ENCODE measurements at places on chromosomes 7 and 10.

DNA sequence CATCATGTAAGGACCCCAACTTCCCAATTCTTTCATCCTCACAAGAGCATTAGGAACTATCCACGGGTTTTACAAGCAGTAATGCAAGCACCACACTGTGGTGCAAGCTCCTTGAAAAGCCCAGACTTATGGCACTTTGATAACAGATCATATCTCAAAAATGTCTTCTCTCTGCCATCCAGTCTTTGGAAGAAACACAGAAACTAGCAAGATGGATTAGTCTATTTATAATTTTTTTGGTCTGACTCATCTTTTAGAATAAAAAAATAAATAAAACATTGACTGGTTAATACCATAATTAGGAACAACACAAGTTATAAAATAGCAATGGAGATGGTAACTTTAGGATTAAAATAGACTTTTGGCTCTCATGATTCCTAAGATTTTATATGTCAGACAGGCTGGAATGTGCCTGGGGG, 49.0 kb upstream of the CALD1 start:
- DNase-seq = no peak

DNA sequence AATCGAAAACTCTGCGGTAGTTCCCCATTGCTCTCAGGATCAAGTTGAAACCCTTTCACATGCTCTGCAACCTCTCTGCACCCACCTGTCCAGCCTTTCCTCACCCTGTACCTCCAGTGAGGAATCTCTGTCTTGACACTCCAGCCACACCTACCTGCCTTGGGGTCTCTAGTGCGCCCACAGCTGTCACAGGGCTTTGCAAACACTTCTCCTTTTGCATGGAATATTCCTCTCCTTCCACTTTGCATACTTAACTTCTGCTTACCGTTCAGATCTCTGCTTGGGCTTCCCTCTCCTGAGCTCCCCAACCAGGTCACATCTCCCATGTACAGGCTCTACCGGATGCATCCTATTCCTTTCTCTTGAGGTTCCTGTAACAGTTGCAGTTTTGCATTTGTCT, 6.6 kb upstream of the ZYX start:
- no peak for DNase-seq

GRCh38 chr10:127243490-127244272, 47.3 kb upstream of the INSYN2A start:
- DNase-seq = no peak

GRCh38 chr7:40824461-40824860, 689.7 kb downstream of the SUGCT start:
- DNase-seq = no peak

- DNase-seq = no peak
These were observed 64.6 kb downstream of the MKI67 start for GRCh38 chr10:128061306-128062300.

DNA sequence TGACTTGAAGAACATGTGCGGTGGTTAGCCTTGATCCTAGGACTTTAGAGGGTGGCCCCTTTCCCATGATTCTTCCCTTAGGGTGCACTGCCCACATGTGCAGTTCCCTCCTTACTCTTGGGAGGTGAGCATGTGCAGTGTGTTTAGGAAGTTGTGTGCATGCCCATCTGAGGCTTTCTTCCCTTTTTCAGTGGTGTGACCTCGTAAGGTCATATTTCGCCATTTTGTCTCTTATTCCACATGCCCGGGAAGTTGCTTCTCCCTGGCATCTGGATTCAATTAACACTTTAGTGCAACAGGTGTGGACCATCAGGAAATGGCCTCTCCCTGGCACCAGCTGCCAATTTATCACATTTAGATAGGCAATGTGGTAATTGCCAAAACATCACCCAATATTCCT, 380.6 kb upstream of the VSTM2A start:
- DNase-seq = no peak

DNA sequence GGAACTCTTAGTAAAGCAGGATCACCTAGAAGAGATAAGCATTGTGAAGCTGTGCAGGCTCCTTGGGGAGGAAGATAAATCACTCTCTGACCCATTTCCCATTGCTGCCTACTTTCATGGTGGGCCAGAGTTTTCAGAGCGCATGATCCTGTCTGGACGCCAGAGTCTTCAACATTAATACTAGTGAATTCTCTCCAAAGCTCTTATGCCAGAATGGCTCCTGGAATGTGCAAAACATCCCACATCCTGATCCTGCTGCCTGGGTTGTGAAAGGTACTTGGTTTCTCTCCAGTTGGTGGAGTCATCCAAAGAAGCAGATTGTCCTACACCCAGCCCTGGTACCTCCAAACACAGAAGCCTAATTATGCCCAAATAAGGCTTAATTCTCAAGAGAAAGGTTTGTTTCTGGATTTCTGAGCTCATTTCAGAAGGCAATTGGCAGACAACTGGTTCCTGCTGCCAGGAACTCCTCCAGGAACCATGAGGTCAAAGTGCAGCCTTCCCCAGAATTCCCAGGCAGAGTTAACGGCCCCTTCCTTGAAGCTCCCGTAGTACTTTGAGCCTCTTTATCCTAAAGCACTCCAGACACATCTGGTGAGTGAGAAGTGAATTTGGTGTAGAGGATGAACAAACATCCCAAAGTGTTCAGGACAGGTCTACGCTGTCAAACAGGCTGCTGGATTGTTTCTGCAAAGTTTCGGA, 495.2 kb downstream of the PLXNA4 start:
- DNase-seq = no peak

- DNase-seq = no peak
These were observed 250.2 kb downstream of the ELFN1 start for GRCh38 chr7:1920266-1920681.

DNA sequence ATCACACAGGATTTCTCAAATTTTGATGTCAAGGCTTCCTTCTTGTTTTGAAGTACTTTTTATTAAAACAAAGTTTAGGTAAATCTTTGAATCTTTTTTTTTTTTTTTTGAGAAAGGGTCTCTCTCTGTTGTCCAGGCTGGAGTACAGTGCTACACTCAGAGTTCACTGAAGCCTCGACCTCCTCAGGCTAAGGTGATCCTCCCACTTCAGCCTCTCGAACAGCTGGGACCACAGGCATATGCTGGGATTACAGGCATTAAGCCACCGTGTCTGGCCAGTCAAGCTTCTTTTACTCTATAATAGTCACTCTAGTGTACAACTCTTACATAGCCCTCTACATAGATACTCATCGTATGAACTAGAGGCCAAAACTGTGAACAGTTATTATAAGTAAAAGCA, 3.4 kb downstream of the RUFY2 start:
- no peak for DNase-seq

DNA sequence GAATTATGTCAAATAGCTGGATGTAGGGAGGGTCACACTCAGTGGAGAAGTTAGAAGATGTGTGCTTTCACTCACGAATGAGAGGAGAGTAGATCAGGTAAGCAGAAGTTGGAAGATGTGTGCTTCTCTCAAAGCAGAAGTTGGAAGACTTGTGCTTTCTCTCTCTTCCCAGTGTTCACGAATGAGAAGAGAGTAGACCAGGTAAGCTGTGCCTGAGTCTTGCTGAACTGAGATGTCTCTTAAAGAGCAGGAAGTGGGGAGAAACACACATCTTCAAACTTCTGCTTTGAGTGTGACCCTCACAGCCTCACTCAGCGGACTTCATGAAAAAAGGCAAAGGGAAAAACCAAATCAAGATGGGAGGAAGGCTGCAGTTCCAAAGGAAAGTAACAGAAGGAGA, 7.0 kb upstream of the TMEM243 start:
- no peak for DNase-seq

GRCh38 chr10:97048649-97049427, 136.9 kb downstream of the SLIT1 start:
- DNase-seq = no peak

GRCh38 chr7:90701771-90702170, 105.7 kb downstream of the CDK14 start:
- DNase-seq = no peak

- peak; percentile 72 for DNase-seq
These were observed 15.3 kb downstream of the ECHDC3 start for GRCh38 chr10:11757454-11757820.

DNA sequence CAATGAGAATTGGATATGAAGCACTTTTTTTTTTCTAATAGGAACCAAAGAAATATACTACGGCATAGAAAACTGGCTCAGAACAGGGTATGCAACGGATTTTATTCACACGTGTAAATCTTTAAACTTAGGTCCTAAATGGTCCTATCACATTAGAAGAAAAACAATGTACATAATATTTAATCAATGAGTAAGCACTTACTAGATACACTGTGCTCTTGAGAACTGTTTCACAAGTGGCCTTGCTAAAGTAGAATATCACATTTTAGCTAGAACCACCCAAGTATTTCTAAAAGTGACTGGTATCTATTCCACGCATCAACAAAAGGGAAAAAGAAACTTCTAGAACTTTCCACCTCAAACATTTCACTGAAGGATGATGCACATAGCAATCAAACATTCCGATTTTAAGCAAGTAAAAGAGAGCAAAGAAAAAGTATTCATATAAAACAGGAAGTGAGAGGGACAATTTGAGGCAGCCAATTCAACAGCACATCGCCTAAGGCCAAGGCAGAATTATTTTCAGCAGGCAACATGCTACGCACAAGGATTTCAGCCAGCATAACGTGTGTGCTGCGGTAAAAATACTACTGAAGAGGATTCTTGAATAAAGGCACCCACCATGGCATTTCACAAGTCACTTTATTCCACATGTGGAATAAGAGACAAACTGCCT, 55.8 kb downstream of the PARD3 start:
- DNase-seq = no peak

DNA sequence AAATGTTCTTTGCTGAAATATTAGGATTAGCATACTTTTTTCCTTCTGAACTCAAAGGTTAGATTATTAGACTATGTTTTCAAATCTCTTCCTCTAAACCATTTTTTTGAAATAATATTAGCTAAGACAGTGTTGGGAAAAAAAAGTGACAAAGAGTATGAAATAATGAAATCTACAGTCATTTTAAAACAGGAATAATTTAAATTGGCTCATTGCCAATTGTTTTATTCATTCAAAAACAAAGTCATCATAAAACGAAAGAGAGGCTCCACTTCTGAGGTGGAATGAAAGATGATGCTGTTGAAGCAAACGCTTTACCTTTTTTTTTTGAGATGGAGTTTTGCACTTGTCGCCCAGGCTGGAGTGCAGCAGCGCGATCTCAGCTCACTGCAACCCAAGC, 51.2 kb downstream of the RNF32 start:
- DNase-seq = no peak

Data from hematopoietic multipotent progenitor cell treated with erythropoietin and hydrocortisone succinate and interleukin-3 and kit ligand, for 17 days (in vitro differentiated cells).